ENCODE measurements at places on chromosomes 6 and 20.

DNA sequence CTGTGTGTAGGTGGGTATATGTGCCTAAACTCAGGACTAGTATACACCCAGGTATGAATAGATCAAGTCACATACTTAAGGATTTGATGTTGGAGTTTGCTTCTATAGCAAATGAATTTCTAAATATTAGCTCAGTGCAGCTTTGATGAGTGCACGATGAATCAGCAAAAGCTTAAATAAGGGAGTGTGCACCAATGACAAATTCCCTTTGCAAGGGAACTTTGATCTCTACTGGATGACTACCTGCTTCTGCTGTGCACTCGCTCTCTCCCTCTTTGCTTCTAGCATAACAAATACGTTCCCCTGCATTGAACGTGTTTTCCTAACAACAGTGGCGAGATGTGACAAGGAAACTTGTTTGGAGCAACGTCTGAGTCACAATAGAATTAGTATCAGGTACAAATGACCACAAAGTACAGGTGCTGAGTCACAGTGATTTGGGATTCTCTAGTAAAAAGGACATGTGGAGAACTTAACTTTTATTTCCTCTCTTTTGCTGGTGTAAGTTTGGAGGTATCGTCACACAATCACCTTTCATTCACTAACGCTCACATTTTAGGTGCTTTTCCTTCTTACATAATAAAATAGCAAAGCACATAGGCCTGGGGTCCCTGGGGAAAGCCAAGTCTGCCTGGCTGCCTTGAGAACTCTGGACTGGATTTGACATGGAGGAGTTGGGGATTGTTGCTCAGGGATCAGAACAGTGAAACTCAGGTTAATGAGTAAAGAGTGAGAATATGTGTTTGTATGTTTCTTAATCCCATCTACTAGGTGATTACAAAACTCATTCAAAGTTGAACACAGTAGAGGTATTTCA is 49.7 kb downstream of the KLHL31 start:
- DNase-seq, result no peak
- no peak overlapping the region for H3K4me3 ChIP-seq
- no peak overlapping the region for H3K27ac ChIP-seq
- H3K27me3 ChIP-seq, result no peaks in the 10 kb centered on the region

DNA sequence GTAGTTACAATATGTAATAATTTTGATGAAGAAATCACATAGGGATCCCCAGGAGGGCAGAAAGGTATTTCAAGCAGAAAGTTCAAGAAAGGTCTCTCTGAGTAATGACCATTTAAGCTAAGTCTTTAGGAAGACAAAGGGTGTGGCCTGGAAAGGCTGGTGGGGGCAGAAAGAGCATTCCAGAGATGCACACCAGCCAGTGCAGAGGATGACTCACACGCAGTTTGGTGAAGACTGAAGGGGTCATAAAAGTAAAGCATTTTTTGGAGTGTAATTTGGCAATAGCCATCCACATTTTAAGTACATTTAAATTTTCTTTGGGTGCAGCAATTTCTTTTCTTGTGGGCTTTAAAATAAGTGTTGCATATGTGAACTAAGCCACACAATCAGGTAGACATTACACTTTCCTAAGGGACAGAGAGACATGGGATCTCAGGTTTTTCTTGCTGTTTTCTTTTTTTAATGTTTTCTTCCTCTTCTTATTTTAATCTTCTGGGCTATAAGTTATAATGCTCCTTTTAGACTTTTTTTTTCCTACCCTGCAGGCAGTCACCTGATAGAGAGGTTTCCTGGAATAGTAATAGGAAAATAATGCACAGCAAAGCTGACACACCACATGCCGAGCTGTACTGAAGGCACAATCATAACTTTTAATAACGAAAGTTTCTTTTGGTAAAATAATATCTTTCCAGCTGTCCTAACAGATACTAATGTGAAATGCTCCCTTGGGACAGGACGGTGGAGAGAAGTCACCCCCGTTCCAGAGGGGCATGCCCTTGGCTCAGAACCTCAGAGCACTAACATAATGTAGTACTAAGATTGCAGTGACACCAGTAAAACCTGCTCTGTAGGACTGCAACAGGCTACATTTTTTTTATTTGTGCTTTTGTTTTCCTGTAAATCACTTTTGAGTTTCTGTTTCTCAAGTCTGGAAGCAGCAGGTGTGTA is 49.6 kb upstream of the PTPRK start:
- H3K27ac ChIP-seq, result no peak overlapping the region
- H3K36me3 ChIP-seq, result no peaks in the 10 kb centered on the region
- H3K4me3 ChIP-seq, result no peak overlapping the region

GRCh38 chr20:3203315-3204123 is 963 bp downstream of the DDRGK1 start:
- H3K36me3 ChIP-seq, result peaks cover 26% of the 10 kb centered on the region
- no peaks in the 10 kb centered on the region for H3K27me3 ChIP-seq
- peaks cover 8% of the 10 kb centered on the region for H3K4me1 ChIP-seq
- peak overlapping the region; percentile 71 for H3K4me3 ChIP-seq
- peak; percentile 39 for DNase-seq

DNA sequence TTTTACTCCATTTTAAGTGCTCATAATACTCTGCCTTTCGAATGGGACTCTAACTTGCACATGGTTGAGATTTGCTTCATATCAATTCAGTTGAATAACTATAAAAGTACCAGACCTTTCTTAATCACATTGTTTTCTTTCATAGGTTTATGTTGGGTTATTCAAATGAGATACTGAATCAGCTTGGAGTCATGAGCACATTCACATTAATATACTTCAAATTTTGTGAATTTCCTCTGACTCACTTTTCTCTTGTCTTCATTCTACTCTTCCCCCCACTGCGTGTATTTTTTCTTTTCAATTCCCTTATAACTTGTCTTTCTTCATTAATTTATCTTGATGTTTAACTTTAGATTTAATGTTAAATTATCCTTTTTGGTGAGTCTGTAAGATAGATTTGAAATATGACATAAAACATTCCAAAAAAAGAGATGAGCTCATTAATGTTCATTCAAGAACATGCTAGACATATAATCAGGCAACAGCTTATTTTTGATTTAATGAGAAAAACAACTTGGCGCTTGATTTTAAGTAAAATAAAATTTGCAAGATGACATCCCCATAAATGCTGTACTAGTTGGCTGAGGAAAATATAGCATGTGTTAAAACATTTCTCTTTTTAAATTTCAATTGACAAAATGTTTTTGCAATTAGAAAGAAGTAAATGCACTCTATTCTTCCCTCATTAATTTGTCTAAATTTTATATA is 736.0 kb downstream of the CD109 start:
- H3K27ac ChIP-seq, result no peak overlapping the region
- H3K36me3 ChIP-seq, result no peaks in the 10 kb centered on the region
- H3K4me1 ChIP-seq, result no peaks in the 10 kb centered on the region
- H3K27me3 ChIP-seq, result no peaks in the 10 kb centered on the region

- no peaks in the 10 kb centered on the region for H3K36me3 ChIP-seq
- no peak overlapping the region for H3K27ac ChIP-seq
- no peaks in the 10 kb centered on the region for H3K4me1 ChIP-seq
- H3K4me3 ChIP-seq, result no peak overlapping the region
- no peak for DNase-seq
These were observed 54.3 kb upstream of the BACH2 start for GRCh38 chr6:90350689-90351554.

- DNase-seq, result no peak
- no peaks in the 10 kb centered on the region for H3K4me1 ChIP-seq
- no peak overlapping the region for H3K4me3 ChIP-seq
- no peak overlapping the region for H3K27ac ChIP-seq
These were observed 19.4 kb upstream of the MAPK13 start for GRCh38 chr6:36110863-36111262.

DNA sequence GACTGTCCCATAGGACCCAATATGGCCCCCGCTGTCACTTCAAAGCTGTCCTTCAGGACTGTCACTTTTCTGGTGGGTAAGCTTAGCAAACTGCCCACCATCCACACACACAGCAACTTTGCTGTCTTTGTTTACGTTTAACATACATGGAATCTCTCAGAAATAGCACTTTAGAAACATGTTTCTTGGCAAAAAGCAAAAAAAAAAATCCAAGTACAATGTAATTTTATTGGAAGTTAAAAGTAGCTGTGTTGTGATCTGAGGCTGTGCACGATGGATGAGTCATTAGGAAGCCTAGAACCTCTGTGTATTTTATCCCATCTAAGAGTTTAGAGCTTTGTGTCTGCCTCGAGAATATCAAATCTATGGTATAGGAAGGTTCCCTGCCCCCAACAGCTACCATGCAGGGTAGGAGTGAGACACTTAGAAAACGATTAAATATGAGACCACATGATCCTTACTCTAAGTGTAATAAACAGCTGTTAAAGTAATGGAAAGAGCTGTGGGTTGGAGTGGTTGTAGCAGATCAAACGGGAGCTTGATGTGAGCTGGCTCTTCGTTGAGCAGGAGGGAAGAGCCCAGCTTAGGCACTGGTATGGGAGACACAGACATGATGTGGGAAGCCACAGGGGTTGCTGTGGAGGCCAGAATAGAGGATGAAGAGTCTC is 119.5 kb downstream of the PLEKHG1 start:
- no peaks in the 10 kb centered on the region for H3K36me3 ChIP-seq
- H3K27ac ChIP-seq, result peak overlapping the region; percentile 15
- no peak overlapping the region for H3K4me3 ChIP-seq
- peak; percentile 63 for DNase-seq
- no peaks in the 10 kb centered on the region for H3K27me3 ChIP-seq

GRCh38 chr20:34037121-34037520 is 43.4 kb downstream of the RALY start:
- DNase-seq, result no peak
- no peak overlapping the region for H3K4me3 ChIP-seq
- H3K27me3 ChIP-seq, result no peaks in the 10 kb centered on the region
- H3K4me1 ChIP-seq, result peaks cover 30% of the 10 kb centered on the region
- H3K27ac ChIP-seq, result peak overlapping the region; percentile 26

GRCh38 chr6:144259986-144260385 is 25.1 kb upstream of the UTRN start:
- H3K4me1 ChIP-seq, result peaks cover 6% of the 10 kb centered on the region
- H3K27me3 ChIP-seq, result no peaks in the 10 kb centered on the region
- peak; percentile 4 for DNase-seq
- H3K36me3 ChIP-seq, result no peaks in the 10 kb centered on the region

DNA sequence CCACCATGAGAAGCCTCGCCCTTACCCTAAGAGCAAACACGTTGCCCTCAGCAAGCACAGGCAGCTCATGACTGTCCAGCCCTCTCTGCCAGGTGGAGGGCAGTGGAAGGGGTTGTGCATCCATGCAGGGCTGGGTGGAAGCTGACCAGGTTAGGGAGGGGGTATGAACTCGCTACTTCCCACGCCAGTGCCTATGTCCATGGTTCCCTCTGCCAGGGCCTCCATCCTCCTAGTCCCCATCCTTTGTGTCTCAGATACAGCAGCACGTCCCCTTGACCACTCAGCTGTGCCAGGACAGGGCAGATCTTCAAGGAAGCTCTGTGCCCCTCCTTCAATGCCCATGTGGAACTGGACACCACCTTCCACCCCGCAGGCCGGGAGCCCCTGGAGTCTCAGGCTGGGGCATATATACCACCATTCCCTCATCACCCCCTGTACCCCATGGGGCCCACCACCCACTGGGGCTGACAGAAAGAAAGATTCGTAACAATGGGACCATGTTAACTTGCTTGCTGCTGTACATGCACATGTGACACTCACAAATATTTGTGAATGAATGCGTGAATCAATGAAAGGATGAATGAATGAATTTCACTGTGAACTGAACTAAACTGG is 90.7 kb downstream of the ANKRD60 start:
- H3K4me1 ChIP-seq, result no peaks in the 10 kb centered on the region
- H3K36me3 ChIP-seq, result no peaks in the 10 kb centered on the region
- no peak overlapping the region for H3K27ac ChIP-seq
- no peak overlapping the region for H3K4me3 ChIP-seq
- peaks cover 43% of the 10 kb centered on the region for H3K27me3 ChIP-seq
- DNase-seq, result no peak

All from A673 (cell line).